ENCODE measurements at places on chromosomes 11 and 22.

- DNase-seq = no peak
Observed at GRCh38 chr11:66548041-66548440, 1.3 kb downstream of the ACTN3 start.

DNA sequence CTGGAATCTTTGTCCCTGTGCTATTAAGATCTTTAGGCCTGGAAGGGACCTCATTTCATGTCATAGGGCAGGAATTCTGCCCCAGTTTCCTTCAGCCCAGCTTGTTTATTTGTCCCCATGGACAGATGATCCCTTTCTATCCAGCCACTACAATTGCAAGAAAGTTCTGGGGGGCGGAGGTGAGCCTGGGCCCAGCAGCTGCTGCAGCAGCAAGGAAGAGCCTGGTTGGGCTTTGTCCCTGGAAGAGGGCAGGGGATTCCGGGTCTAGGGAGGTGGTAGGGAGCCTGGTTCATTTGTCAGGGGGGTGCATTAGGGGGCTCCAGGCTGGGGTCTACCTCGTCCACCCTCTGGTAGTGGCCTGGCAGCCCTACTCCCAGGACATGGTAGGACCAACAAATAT is 16.4 kb upstream of the CACNA1I start:
- DNase-seq = no peak

DNA sequence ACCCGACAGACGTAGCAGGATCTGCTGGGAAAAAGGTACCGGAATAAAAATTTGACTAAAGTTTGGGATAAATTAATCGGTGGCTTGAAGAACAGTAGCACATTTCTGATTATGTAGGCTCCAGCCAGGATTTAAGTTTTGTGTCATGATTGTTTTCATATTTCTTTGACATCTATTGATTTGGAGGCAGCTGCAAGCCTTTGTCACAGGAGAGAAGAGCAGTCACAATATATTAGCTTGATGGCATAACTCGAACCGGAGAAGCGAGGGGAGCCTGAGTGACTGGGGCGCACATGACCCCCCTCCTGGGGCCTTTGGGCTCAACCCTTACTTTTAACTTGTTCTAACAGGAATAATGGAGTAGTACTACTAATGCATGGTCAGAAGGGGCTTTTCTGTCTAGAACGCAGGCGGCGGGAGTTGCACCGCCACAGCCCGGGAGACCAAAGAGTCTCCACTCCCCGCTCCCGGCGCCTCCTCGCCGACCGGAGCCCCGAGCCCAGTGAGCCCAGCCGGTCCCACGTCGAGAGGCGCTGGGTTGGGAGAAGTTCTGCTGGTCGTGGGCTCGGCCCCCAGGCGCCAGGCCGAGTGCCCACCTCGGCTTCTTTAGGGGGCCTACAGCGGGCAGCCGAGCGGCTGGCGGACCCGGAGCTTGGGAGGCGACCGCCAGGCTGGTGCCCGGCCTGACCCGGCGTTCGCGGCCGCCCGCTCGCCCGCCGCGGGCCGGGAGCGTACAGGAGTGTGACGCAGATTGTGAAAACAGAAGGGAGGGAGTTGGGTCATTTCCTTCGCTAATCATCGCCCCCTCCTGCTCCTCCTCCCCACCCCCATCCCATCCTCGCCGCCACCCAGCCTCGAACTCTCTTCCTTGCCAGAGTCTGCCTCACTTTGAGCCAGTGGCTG is 15.7 kb upstream of the PAX6 start:
- DNase-seq = no peak

DNA sequence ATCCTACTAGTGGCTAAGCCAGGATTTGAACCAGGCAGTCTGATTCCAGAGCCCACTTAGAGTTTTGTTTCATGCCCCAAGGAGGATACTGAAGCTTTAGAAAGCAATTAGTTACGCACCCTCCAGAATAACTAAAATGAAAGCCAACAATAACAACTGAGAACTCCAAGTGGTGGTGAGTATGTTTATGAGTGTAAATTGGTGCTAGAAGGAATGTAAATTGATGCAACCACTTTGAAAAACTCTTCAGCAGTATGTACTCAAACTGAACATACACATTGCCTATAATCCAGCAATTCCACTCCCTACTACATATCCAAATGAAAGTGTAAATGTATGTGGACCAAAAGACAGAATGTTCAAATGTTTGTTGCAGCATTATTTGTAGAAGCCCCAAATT is 6.7 kb upstream of the ARL14EP start:
- DNase-seq = no peak

- no peak for DNase-seq
Observed at GRCh38 chr11:66970371-66970806, 4.7 kb upstream of the C11orf86 start.

- DNase-seq = no peak
Observed at GRCh38 chr11:46849631-46850030, 3.6 kb upstream of the CKAP5 start.

DNA sequence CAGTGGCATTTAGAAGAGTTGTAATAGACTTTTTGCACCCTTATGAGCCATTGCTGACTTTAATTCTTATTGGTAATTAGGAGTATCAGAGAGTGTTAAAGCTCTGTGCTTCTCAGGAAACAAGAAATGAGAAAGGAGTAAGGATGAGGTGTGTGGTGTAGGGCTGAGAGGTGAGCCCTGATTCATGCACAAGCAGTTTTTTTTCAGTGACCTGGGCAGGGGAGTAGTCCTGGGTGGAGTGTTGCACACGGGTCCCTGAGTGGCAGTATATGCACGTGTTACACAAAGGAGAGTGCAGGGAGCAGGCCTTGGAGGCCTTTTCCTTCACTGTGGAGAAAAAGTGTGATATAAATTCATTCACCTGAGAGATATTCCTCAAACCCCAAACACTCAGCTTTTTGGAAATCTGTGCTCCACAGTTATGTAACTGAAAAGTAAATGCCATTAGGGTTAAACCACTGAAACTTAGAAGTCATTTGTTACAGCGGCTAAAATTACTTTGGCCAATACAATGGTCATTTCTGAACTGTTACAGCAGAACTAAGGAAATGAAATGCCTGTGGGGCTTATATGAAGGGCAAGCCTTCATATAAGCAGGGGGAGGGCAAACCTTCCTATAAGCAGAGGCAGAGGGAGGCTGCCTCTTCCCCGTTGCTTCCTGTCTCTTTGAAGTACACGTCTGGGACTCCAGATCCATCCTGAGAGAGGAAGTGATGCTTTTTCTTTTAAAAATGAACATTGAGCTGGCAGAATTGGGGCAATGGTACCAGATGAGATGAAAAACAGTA is 62.6 kb upstream of the OLFML1 start:
- DNase-seq = peak; percentile 54

GRCh38 chr22:36902143-36902926 is 11.1 kb upstream of the CSF2RB start:
- DNase-seq = no peak

- DNase-seq = no peak
Observed at GRCh38 chr22:25348391-25348790, 129.0 kb downstream of the CRYBB2 start.

GRCh38 chr22:38215156-38216038 is 13.6 kb downstream of the MAFF start:
- no peak for DNase-seq

GRCh38 chr11:123454796-123455195 is 24.7 kb downstream of the GRAMD1B start:
- DNase-seq = no peak

DNA sequence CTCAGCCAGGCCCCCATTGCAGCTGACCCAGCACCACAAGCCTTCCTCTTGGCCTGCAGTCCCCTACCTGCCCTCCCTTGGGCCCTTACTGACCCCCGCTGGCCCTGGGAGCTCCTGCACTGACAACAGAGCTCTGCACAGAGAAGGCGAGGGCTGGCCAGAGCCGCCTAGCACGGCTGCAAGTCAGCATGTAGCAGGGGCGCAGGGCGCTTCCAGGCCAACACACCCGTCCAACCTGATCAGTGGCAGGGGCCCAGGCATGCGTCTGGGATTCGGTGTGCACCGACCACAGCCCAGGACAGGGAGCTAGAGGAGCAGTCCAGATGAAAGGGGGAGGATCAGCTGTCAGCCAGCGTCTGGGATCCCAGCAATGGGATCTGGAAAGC is 7.6 kb downstream of the WNT7B start:
- DNase-seq = no peak

GRCh38 chr11:1830322-1831223 is 4.2 kb upstream of the SYT8 start:
- peak; percentile 58 for DNase-seq

DNA sequence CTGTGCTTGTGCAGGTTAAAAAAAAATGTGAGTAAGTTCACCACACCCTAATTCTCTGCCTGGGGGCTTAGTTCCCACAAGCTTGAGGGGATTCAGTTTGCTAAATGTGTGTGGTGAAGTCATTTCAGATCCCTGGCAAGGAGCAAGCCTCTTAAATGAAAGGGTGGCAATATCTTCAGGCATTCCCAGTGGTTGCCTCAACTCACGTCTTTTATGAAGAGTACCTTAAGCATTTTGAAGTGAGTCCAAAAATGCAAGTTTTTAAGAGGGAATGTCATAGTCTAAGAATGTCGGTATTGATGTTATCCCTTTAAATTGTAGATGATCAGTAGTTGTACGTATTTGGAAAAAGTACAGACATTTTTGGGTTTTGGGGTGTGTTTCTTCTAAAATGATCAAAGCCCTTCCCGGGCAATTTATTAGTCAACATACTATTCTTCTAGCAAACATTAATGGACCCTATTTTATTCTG is 4.9 kb downstream of the TCP11L1 start:
- no peak for DNase-seq

GRCh38 chr11:88631497-88631896 is 294.0 kb upstream of the CTSC start:
- no peak for DNase-seq

DNA sequence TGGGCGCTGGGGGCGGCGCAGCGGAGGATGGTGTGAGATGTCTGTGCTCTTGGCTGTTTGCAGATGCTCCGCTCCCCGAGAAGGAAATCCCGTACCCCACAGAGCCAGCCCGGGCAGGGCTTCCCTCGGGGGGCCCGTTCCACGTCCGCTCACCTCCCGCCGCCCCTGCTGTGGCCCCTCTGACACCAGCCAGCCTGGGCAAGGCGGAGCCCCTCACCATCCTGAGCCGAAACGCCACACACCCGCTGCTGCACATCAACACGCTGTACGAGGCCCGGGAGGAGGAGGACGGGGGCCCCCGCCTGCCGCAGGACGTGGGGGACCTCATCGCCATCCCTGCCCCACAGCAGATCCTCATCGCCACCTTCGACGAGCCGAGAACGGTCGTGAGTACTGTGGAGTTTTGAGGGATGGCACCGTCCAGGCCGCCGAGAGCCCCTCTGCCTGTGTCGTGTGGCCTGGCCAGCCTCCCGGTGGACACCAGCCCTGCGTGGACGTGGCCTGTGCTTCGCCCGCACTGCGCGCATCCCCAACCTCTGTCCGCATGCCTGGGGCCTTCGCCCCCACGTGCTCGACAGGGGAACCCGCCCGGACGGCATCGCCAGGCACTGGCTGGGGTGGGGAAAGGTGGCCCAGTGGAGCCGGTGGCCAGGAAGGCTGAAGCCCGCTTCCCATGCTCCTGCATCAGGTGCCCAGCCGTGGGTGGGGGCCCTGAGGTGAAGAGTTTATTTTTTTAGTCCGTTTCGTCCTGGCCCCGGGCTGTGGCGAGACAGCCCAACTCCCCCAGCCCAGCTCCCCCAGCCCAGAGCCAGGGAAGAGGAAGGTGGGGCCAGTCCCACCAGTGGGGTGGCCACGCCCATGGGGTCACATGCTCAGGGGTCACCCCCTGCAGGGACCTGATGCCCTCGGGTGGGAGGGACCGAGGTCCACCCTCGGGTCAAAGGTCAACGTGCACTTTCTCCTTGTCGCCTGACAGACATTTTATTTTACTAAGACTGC is 6.5 kb upstream of the TRABD start:
- DNase-seq = no peak

- DNase-seq = no peak
Observed at GRCh38 chr11:117882311-117882905, 6.0 kb upstream of the FXYD6 start.

GRCh38 chr11:33861941-33862589 is 29.8 kb downstream of the LMO2 start:
- DNase-seq = no peak

DNA sequence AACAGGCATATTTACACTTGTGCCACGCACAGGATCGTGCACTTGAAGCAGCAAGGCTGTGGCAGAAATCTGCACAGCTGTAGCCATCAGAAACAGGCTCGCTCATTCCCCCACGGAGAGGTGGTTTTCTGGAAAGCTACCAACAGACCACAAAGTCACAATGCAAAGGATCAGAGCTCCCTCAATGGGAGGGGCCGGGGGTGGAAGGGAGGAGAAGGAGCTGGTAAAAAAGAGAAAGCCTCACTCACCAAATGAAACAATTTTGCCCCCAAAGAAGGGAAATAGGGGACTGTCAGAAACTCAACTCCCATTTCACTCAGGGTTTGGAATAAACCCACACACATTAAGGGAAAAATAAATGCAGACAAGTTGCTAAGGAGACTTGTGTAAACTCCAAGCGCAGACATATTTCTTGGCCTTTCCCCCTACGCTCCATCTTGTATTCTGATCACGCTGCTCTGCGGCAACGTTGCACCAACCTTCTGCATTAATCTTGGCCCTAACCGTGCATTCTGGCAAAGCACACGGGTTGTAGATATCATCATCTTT is 43.2 kb upstream of the BLID start:
- DNase-seq = no peak

DNA sequence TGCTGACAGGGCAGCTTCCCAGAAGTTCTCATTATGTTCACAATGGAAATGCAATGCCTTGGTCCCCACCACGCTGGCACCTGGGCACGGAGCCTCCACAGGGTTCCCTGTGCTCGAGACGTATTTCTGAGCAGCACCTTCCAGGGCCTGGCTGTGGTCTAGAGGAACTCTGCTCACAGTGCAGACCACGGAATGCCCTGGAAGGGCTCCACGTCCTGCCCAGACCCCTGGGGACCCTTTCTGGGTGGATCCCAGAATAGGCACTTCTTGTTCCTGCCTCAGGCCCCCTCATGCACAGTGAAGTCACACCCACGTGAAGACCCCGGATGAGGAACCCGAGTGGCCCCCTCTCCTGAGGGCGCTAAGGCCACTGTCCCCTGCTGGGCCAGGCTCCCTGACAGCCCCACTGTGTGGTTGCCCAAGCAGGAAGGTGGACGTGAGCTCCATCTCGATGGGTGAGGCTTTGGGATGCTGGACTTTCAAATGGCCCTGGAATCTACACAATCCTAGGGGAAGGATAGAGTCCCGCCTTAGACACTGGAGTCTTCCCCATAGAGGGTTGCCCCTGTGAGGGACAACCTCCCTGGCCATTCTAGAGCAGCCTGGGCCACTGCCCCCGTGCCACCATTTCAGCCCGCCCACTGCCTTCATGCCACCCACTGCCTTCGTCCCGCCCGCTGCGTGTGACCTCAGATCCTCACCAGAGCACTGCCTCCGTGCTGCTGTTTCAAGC is 1106.8 kb downstream of the BRD1 start:
- no peak for DNase-seq

DNA sequence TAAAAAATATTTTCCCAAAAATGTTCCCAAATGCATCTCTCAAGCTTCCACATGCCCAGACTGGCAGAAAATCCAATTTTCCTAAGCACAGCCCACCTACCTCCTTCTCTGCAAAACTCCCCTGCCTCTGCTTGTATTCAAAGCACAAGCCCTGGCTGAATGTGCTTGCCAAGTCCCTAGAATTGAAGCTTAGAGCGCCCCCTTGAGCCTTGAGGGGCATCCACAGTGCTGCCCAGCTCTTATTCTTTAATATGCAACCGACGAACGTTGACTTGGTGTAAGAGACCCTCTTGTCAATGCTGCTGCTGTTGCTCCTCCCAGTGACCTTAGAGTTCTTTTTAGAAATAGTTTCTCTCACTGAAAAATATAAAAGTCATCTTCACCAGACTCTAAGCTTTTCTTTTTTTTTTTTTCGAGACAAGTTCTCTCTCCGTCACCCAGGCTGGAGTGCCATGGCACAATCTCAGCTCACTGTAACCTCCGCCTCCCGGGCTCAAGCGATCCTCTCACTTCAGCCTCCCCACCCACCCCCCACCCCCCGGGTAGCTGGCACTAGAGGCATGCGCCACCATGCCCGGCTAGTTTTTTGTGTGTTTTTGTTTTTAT is 63.5 kb upstream of the CAPRIN1 start:
- peak; percentile 87 for DNase-seq
